ENCODE measurements at places on chromosomes 6 and 20.

- DNase-seq = no peak
These were observed 1.3 kb upstream of the MUCL3 start for GRCh38 chr6:30939473-30939872.

DNA sequence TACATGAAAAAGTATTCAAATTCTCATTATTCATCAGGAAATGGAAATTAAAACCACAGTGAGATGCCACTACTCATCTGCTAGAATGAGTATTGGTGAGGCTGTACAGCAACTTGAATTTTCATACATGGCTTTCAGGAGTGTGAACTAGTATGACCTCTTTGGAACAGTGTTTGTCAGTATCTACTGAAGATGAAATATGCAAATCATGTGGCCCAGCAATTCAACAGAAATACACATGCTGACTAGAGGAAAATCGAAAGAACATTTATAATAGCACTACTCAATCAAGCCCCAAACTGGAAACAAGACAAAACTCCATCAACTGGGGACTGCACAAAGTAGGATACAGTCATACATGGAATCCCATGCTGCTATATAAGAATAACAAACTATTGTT lies 102.2 kb downstream of the DCDC2 start:
- no peak for DNase-seq

DNA sequence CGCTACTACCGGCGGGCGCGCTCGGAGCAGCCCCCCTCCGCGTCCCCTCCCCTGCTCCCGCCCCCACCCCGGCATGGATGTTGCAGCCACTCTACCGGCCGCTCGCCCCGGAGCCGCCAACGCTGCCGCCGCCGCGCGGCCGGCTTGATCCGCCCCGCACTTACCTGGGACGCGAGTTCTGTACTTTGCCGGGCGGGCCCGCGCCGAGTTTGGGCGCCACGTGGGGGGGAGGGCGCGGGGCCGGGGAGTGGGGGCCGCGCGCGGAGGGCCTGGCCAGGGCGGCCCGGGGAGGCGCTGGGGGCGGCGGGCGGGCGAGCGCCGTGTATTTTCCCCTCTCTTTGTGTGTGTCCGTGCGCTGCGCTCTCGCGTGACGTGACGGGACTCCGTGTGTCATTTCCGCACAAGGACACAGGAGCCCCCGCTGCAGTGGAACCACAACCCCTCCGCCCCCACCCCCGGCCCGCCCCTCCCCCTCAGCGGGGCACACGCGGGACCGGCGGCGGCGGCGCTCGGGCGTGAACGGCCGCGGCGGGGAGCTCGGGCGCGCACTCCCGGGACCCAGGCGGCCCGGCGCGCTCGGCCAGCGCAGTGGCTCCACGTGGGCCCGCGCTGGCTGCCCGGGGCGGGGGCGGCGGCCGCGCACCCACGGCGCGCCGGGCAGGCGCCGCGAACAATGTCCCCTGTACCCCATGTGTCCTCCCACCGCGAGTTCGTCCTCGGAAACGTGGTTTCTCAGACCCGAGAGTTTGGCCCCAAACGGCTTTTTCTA lies at the start of gene BEND3:
BEND3 (minus strand) TSS at position 590 of the 769 bp plus-strand sequence. CDS start 16,230 bp downstream, outside the sequence.
- no peak for DNase-seq

DNA sequence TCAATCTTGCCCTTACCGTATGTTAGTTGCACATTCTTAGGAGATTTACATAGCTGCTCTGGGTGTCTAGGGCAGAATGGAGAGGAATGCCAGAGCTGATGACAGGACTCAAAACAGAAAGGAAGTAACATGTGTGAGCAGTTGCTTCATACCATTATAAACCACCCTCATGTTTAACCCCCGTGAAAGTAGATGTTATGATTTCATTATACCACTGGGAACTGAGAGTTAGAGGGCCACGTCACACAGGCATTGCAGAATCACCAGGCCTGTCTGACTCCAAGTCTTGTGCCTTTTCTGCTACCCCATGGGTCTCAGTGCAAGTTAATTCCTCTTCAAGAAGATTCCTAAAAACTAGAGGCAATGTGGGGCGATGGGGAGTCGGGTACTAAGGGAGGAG lies 23.5 kb upstream of the SIM1 start:
- no peak for DNase-seq

GRCh38 chr20:57883761-57884160 lies 173.9 kb upstream of the PMEPA1 start:
- no peak for DNase-seq

DNA sequence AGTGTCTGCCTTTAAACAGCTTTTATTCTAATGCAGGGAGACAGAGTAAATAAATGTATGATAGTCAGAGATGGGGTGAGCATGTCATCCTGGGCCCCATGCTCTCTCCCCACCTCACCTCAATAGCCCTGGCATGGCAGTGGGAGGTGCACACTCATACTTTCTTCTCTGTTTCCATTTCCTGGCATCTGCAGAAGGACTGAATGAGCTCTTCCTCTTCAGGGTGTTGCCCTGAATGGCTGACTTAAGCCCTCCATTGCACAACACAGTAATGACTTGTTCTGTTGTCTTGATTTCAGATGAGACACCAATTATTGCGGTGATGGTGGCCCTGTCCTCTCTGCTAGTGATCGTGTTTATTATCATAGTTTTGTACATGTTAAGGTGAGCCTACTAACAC lies 57.0 kb upstream of the GNRH2 start:
- DNase-seq = no peak

- DNase-seq = no peak
These were observed 71.5 kb downstream of the PSMG4 start for GRCh38 chr6:3330199-3330598.

GRCh38 chr20:33443006-33443511 lies 504 bp downstream of the SNTA1 start:
- DNase-seq = no peak

Measured in putamen (tissue), 1 donor.